ENCODE measurements at places on chromosomes 5 and 9.

DNA sequence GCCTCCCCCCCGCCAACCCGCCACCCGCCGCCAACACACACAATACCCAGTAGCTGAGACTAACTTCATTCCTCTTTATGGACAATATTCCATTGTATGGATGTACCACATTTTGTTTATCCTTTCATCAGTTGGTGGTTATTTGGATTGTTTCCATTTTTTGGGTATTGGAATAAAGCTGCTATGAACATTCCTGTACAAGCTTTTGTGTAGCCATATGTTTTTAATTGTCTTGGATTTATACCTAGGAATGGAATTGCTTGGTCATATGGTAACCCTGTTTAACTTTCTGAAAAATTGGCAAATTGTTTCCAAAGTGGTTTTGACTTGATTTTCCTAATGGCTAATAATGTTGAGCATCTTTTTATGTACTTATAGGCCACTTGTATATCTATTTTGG is 4.9 kb upstream of the UBTD2 start:
- no peak for DNase-seq

DNA sequence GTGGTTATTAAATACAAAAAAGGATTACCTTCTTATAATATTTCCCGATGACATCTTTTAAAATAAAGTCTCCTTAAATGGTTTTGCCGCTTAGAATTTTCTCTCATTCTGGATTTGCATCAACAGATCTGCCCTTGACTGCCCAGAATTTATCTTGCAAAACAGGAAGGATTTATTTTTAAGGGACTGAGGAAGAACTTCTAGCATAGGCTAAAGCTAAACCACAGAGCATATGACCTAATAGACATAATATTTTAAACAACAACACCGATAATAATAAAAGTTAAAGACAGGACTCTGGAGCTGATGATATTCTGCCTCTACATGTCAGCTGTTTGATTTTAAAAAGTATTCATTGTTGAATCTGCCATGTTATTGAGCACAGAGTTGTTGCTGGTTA is 145.3 kb upstream of the ADCY2 start:
- no peak for DNase-seq

- DNase-seq, result no peak
These were observed 473 bp downstream of the ZBTB34 start for GRCh38 chr9:126860757-126861466.

- DNase-seq, result no peak
These were observed 42.9 kb downstream of the OLFM1 start for GRCh38 chr9:135130207-135130976.

DNA sequence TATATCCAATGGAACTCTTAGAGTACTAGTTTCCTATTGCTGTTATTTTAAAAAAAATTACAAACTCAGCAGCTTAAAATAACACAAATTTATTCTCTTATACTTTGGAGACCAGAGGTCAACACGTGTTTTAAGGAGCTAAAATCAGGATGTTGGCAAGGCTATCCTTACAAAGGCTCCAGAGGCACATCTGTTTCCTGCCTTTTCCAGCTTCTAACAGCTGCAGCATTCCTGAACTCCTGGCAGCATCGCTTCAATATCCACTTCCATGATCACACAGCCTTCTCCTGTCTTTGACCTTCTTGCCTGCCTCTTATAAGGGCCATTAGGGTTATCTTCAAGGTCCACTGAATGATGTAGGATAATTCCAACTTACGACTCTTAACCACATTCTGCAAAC is 92.2 kb upstream of the CCNG1 start:
- DNase-seq, result no peak

DNA sequence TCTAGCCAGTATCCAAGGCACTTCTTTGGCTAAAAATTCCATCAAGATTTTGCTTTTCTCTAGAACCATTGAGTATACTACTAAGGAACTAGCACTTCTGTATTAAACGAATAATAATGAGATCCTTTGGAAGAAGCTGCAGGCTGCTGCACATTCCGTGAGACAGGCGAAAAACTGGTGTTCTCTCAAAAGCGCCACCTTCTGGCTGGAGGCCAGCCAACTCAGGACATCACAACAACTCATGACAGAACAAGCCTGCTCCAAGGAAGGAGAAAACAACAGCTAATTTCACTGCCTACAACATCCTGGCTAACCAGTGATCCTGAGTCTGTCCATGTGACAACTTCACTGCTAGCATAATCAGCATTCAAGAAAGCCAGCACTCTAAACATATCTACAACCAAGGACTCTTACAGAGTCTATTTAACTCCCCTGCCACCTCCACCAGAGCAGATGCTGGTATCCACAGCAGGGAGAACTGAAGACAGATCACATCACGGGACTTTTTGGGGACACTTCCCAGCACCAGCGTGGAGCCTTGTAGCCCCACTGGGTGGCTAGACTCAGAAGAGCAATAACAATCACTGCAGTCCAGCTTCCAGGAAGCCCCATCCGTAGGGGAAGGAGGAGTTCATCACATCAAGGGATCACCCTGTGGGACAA is 150.5 kb downstream of the YTHDC2 start:
- DNase-seq, result peak; percentile 19

- peak; percentile 71 for DNase-seq
These were observed 1.3 kb downstream of the SLC1A1 start for GRCh38 chr9:4491626-4491975.

GRCh38 chr5:154758493-154758892 is 3.3 kb downstream of the LARP1 start:
- DNase-seq, result no peak

GRCh38 chr5:179731791-179732411 is 721 bp upstream of the MAML1 start:
- DNase-seq, result no peak

- peak; percentile 77 for DNase-seq
These were observed at the start of gene CDO1 for GRCh38 chr5:115816226-115817081. Gene CDO1 (minus strand): TSS chr5:115816659. CDS start chr5:115816397, 262 bp downstream.

- DNase-seq, result no peak
These were observed 21.5 kb downstream of the CD74 start for GRCh38 chr5:150391064-150391834.

GRCh38 chr5:94754824-94755223 is 136.4 kb downstream of the SLF1 start:
- DNase-seq, result no peak

- DNase-seq, result no peak
These were observed 231.8 kb downstream of the BRINP1 start for GRCh38 chr9:119137479-119137878.

- no peak for DNase-seq
These were observed 20.8 kb downstream of the FREM1 start for GRCh38 chr9:14889451-14889850.

DNA sequence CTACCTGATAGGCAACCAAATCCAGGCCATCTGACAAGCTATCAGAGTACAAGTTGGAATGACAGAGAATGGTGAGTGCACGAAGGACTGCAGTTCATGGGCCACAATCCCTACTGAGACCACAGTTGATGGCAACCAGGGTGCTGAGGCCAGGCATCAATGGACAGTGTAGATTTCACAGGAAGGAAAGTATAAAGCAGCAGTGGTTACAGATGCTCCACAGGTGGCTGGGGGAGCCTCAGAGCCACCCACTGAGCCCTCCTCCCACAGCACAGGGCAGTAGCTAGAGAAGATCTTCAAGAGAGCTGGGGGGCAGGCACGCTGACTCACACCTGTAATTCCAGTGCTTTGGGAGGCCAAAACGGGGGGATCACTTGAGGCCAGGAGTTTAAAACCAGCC is 49.4 kb downstream of the RETREG1 start:
- no peak for DNase-seq
